Left lobe of liver (tissue), 2 donors: ENCODE measurements at places on chromosomes 3 and 15.

- DNase-seq: no peak
Measured at GRCh38 chr3:183013856-183014255, 33.5 kb upstream of the DCUN1D1 start.

DNA sequence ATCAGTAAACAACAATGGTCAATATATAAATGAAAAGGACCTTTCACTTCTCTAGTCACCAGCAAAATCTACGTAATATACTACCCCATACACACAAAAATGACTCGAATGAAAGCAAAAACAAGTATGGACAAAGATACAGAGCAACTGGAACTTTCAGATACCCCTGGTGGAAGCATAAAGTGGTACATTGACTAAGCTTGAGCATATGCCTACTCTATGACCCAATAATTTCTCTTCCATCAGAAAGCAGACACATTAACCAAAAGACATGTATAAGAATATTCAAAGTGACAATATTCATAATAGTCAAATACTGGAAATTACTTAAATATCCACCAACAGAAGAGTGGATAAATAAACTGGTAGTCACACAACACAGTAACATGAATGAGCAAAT lies 86.0 kb downstream of the EFL1 start:
- no peak for DNase-seq

DNA sequence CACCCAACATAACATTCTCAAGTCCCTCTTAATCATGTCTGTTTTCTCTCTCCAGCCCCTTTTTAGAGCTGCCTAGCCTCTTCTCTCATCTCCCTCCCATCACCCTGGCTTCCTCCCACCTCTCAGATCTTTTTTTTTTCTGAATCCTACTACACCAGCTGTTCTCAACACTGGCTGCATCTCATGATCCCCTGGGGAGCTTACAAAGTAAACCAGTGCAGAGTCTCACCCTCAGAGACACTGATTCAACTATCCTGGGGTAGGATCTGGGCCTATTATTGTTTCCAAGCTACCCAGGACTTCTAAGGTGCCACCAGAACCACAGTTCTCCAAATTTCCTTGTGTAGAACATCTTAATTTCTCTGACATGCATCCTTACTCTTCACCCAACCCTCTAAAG lies 50.3 kb upstream of the ACAN start:
- DNase-seq: no peak

DNA sequence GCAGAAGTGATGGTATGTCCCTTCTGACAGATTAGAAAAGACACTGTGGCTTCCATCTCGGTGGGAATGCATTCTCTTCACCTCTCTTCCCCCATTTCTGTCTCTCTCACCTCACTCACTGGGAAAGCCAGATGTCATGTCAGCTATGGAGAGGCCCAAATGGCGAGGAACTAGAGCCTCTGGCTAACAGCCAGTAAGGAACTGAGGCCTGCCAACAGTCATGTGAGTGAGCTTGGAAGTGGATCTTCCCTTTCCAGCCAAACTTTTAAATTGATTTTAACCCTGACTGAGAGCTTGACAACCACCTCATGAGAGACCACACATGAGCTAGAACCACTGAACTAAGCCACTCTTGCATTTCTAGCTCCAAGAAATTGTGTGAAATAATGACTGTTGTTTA lies 35.2 kb upstream of the CDAN1 start:
- DNase-seq: no peak

DNA sequence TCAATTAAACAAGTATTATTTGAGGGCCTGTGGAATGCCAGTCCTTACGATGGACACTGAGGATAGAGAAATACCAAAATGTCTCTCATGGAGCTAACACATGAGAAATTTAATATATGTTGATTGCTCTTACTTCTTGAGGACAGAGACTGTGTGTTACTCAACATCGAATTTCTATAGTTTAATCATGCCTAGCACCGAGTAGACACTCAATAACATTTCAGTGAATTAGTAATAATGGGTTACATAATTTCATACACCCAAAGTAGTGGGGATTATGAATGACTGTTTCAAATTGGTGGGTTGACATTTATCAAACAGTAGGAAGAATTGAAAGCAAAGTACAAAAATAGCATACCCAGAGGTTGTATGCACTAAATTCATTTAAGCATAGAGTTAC lies 11.2 kb downstream of the FMN1 start:
- no peak for DNase-seq

DNA sequence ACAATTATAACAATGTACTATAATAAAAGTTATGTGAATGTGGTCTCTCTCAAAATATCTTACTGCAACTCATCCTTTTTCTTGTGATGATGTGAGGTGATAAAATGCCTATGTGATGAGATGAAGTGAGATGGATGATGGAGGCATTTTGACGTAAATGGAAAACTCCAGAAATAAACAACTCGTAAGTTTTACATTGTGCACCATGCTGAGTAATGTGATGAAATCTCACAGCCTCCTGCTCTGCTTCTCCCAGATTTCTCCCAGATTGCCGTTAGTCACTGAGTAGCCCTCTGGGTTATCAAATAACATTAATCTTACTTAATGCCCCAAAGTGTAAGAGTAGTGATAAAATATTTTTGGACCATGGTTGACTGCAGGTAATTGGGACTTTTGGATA lies 64.8 kb upstream of the SLCO2A1 start:
- no peak for DNase-seq

- no peak for DNase-seq
Measured at GRCh38 chr3:26256224-26256623, 366.3 kb upstream of the LRRC3B start.

DNA sequence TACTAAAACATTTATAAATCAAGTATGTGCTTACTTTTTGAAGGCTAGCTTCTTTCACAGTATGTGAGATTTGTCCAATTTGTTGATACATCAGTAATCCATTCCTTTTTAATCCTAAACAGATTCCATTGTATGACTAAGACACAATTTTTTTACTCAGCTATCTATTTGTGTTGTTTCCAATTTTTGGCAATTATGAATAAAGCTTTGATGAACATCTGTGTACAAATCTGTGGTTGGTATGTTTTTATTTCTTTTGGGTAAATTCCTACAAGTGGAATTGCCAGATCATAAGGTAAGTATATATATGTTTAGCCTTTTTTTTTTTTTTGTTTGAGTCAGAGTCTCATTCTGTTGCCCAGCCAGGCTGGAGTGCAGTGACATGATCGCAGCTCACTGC lies 56.2 kb upstream of the VEPH1 start:
- no peak for DNase-seq

GRCh38 chr3:38958026-38958720 lies 93.6 kb downstream of the SCN11A start:
- DNase-seq: no peak
